Fibroblast of skin of back (primary cell): ENCODE measurements at places on chromosomes 11 and 22.
A peak's percentile ranks its signal among the peaks of the same experiment; 100 is the strongest.

- DNase-seq: peak; percentile 31
These were observed 46.4 kb upstream of the FTH1 start for GRCh38 chr11:62013537-62014476.

DNA sequence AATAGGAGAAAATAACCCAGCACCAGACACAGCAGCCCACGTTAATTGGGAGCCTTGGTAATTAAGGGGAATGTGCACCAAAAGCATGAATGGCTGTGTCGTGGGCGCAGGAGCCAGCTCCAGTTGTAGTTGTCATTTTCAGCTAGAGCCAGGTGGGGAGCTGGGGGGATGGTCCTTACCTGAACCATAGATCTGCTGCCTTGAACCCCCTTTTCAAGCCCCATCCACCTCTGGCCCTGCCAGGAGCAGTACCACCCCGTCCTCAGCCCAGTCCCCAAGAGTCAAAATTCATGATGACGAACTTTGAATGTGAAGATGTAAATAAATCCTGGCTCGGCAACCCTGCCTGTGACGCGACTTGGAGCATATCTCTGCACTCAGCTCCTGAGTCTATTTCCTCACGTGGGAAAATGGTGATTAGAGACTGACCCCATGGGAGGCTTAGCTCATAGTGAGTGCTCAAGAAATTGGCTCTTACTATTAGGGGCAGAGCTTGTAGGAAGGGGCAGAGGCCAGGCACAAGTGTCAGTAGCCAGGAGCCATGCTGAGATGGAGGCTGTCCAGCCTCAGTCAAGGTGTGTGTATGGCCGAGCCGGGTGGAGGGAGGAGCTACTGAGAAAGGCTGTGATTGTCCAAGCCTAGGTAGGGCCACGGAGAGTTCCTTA, 794 bp upstream of the FXYD6 start:
- no peak for DNase-seq

GRCh38 chr11:71447791-71448256, 369 bp downstream of the DHCR7 start:
- no peak for DNase-seq

GRCh38 chr11:112163875-112164685, at the start of gene IL18:
Gene IL18 (minus strand): TSS chr11:112164094. CDS start chr11:112155053, 9,041 bp downstream.
- peak; percentile 5 for DNase-seq

DNA sequence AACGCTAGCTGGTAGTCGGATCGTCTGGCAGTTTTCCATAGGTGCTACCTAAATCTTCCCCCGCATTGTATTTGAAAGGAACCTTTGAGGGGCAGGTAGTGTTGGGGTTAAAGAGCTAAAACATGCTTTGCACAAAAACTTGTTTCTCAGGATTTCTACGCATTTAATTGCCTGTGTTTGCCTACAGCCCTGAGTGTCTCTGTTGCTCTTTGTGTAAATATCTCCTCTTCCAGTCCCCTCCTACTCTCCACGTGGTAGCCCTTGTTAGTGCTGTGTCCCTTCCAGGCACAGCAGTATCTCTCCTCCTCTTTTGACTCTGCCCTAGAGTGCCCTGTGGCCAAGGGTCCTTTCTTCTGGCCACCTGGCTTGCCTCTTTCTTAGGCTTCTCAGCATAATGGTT, 81.7 kb downstream of the BARX2 start:
- DNase-seq: no peak

GRCh38 chr11:33182246-33182878, 21.1 kb upstream of the CSTF3 start:
- no peak for DNase-seq

DNA sequence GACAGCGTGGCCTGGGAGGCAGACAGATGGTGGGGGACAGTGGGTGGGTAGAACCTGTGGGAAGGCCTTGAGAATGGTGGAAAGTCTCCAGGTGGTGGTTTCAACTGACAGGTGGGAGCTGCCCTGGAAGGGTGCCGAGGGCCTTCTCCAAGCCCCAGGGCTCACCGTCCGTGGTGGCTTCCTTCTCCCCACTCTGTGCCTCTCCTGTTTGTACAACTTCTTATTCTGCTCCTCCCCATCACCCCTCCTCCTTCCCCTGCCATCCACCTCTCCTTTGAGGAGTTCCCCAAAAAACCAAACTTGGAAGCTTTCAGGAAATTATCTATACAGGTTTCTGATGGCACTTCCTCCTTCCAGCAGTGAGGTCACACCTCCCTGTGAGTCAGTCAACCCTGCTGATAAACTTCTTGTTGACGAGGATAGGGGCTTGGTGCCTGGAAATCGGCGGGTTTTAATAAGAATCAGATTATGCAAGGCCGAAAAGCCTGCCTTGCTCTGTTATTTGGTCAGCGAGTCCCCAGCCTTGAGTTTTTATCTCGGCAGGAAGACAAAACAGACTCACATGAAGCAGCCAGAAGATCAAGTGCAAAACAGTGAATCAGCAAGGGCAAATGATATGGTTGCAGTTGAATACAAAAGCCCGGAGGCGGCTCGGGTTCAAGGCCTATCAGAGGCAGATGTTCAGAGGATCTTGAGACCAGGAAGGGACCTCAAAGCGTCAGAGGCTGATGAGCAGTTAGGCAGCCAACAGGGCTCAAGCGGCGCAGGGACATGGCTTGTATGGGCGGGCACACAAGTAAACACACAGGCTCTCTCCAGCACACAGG, 9.5 kb upstream of the ST3GAL4 start:
- peak; percentile 54 for DNase-seq

GRCh38 chr11:112216561-112217105, 9.6 kb upstream of the PTS start:
- DNase-seq: peak; percentile 52

GRCh38 chr11:10415817-10416392, 39.2 kb upstream of the AMPD3 start:
- DNase-seq: no peak

- DNase-seq: peak; percentile 72
These were observed 95.6 kb downstream of the UVRAG start for GRCh38 chr11:75910426-75911145.

GRCh38 chr22:42648368-42649245, 585 bp downstream of the CYB5R3 start:
- DNase-seq: peak; percentile 49

GRCh38 chr22:20810645-20811044, 36.7 kb downstream of the SERPIND1 start:
- no peak for DNase-seq

- DNase-seq: no peak
These were observed 1.6 kb upstream of the BEST1 start for GRCh38 chr11:61948505-61948904.

GRCh38 chr11:44524751-44525201, 40.7 kb upstream of the CD82 start:
- DNase-seq: no peak

DNA sequence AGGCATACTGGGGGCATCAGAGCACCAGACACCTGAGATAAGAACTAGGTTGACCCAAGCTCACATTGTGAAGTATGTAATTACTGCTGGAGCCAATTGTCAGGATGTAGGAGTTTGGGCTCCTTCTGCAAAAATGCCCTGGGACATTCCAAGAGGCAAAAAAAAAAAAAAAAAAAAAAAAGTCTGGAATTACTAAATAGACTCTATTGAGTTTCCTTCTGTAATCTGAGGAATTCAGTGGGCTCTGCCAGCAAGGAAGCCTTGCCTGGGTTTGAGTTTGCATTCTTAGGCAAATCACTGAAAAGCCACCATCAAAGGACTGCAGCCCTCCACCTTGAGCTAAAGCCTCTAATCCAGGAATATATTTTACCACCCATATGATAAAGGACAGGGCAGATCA, 8.0 kb upstream of the CAVIN3 start:
- peak; percentile 14 for DNase-seq

- peak; percentile 98 for DNase-seq
These were observed 12.2 kb downstream of the PHLDB1 start for GRCh38 chr11:118619444-118620197.

- DNase-seq: no peak
These were observed 13.3 kb downstream of the IL17REL start for GRCh38 chr22:49999063-49999945.
